Stimulated activated CD4-positive, alpha-beta T cell treated with anti-CD3 and anti-CD28 coated beads, Interleukin-1b, Interleukin-23, amount 100 ng/mL, for 24 hours (primary cell): ENCODE measurements at places on chromosomes 16 and 17.

DNA sequence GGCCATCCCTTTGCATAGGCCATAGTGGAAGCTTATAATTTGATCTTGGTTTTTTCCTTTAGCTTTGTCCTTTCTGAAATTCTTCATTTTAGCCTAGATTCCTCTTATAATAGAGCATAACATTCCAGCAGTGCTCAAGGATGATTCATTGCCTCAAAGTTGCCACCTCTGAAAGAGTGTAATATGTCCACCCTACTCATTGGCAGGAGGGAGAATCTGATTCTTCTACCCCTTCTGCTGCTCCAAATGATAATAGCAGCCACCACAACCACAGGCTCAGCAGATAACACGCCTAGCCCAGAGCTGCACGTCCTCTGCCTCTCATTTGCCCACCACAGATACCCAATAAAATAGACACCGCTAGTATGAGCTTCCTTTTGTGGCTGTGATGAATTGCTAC, 337.4 kb upstream of the HSBP1 start:
- no peak for DNase-seq

DNA sequence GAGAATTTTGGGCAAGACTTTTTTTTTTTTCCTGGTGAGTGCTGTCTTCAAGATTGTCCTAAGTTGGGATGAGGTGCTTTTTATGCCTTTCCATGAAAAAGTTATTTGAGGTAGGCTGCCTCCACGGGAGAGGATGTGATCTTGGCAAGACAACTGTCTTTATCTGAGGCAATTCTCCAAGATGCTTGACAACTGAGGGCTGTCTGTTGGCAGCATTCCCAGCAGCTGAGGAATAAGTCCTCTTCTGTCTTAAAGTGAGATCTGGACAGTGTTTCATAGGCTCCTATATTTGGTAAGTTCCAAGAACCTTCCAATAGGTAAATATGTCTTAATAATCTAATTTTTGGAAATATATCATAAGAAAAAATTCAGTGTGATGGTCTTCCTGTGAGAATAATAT, 662.0 kb downstream of the CDH11 start:
- DNase-seq = no peak

DNA sequence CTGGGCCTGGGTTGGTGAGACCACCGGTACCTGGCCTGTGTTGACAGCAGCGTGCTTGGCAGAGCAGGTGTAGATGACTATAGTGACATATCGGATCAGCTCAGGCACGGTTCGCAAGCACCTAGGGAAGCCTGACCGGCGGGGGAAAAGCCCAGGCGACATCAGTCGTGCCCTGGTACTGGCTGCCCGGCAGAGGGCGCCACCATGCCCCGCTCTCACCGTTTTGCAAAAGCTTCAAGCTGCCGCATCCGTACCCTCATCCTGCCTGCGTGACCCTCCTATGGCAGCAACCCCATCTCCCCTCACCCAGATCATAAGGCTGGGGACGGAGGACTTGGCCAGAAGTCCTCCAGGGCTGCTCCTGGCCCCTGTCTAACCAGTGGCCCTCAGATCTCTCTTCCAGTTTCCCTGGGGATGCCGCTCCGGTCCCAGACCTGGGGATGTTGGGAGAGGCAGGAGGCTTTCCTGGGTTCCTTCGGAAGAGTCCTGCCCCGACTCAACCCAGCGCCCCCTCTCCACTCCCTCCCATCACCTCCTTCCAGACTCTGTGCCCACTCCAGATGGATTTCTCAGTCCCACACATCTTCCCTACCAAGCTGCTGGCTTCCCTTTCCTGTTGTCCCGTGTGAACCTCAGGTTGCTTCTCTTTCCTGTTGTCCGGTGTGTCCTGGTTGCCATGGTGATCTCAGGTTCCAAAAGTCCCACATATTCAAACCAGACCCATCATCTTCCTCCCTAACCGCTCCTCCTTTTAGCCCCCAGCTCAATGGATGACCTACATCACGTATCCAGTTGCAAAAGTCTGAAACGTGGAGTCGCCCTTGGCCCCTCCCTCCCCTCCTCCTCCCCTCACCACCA, 13.7 kb downstream of the ALOX12B start:
- DNase-seq = peak; percentile 84

- DNase-seq = no peak
Measured at GRCh38 chr17:73719588-73720071, 75.4 kb upstream of the SDK2 start.

DNA sequence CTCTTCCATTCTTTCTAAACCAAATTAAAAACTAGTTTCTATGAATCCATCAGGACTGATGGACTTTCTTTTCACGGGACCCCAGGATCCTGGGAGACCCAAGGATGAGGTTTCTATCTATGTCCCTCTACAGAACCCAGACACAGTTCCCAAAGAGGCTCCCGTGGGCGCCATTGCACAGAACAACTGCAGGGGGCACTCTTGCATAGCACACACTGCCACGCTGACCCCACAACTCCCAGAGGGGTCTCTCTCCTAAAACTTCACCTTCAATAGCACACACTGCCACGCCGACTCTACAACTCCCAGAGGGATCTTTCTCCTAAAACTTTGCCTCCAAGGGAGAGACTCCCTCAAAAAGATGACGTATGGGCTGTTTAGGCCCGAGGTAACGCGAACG, 9.0 kb downstream of the ABR start:
- DNase-seq = no peak
